ENCODE measurements at places on chromosomes 11 and 22. TPM values are rescaled to one million over a fixed set of nuclear protein-coding genes. Genes with fewer than 3 reads are reported as not detected.

DNA sequence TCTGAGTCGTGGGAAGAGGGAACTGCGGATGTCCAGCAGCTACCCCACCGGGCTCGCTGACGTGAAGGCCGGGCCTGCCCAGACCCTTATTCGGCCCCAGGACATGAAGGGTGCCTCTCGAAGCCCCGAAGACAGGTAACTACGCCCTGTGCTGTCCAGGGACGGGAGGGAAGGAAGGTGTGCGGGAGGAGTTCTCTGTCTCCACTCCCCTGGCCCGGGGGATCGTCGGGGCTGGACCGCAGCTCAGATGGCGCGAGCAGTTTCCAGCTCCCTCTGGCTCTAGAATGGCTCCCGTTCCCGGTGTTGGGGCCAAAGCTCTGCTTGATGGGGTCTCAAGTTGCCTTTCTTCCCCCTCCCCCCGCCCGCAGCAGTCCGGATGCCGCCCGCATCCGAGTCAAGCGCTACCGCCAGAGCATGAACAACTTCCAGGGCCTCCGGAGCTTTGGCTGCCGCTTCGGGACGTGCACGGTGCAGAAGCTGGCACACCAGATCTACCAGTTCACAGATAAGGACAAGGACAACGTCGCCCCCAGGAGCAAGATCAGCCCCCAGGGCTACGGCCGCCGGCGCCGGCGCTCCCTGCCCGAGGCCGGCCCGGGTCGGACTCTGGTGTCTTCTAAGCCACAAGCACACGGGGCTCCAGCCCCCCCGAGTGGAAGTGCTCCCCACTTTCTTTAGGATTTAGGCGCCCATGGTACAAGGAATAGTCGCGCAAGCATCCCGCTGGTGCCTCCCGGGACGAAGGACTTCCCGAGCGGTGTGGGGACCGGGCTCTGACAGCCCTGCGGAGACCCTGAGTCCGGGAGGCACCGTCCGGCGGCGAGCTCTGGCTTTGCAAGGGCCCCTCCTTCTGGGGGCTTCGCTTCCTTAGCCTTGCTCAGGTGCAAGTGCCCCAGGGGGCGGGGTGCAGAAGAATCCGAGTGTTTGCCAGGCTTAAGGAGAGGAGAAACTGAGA, 1.4 kb downstream of the ADM start:
- DNase-seq, result peak; percentile 45

Gene KCNC1
- total RNA-seq, result not detected

- DNase-seq, result no peak
Measured at GRCh38 chr11:7536100-7536499, 22.3 kb downstream of the PPFIBP2 start.

DNA sequence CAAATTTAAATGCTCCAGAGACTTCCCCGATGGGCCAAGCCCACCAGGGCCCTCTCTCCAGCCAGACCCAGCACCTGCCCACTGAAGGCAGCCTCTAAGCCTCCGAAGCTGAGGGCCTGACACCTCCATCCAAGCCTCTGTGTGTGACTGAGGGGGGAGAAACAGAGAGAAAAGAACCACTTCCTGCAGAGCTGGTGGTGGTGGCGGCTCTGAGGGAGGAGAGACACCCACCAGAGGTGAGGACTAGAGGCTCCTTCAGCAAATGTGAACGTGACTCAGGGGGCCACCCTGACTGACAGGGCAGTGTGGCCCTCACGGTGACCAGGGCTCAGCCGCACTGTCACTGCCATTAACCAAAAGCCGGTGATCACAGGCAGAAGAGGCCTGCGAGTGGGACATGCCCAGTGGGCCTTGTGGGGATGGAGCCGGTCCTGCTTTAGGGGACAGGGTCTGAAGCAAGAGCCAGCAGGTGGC, 31.0 kb upstream of the CD5 start:
- DNase-seq, result no peak

- no peak for DNase-seq
Measured at GRCh38 chr11:104015649-104016415, 20.6 kb upstream of the DDI1 start.

Measured in heart left ventricle (tissue), 16 donors.